Activated CD8-positive, alpha-beta memory T cell treated with anti-CD3 and anti-CD28 coated beads for 24 hours (primary cell): ENCODE measurements at places on chromosomes 11 and 22.

GRCh38 chr22:28736301-28737155 lies 5.1 kb downstream of the CHEK2 start:
- no peak for DNase-seq

DNA sequence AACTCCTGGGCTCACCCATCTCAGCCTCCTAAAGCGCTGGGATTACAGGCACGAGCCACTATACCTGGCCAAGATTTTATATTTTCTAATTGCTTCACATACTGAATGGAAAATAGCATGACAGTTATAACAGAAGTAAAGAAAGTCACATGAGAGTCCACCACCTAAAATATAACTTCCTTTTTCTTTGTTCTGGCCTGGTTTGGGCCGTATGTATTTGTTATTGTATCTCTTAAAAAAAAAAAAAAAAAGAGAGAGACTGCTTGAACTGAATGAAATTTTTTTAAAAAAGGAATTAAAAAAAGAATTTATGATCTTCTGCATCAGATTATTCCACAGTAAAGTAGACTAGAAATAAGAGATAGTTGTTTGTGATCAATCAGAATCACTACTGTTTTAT lies 86.0 kb upstream of the GRIK4 start:
- no peak for DNase-seq

- DNase-seq = no peak
These were observed 14.1 kb downstream of the SERPIND1 start for GRCh38 chr22:20787746-20788626.

DNA sequence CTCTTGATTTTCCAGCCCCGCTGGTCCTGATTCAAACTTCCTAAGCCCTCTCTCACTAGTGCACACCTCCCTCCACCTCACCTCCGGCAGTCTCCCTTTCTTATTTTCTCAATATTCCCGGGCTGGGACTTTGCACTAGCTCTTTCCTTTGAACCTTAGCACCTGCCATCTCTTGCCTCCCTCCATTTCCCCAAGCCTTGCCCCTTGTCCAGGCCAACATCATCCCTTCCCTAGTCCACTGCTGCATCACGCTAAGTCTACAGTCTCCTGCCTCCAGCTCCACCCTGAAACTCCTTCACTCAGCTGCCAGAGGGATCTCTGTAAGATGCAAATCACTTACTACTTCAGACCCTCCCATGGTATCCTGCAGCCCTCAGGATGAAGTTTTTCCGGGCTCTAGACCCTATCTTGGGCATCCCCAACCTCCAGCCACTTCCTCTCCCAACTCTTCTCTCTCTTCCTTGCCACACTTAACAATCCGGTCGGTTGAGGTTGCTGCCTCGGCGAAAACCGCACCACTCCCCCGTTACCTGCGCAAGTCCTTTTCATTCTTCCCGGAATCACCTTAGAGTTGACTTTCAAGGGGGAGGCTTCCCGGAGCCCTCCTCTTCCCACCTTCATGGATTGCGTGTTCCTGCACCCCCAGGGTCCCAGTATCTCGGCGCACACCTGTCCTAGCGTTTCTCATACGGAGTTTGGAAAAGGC lies 42.7 kb downstream of the NECTIN1 start:
- no peak for DNase-seq

DNA sequence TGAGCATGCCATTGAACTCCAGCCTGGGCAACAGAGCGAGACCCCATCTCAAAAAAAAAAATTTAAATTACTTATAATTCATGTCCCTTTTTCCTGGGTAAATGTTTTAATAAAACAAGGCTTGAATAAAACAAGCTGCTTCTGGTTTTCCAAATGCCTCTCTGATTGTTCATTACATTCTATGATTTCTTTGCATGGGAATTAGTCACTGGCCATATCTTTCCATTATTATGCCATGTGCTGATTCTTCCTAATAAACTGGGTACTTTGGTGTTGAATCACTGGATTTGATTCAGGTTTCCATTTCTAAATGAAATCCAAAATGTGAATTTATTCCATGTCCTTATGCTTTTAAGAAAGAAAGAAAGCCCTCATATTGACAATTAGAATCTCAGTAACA lies 42.6 kb downstream of the ZNF215 start:
- no peak for DNase-seq

DNA sequence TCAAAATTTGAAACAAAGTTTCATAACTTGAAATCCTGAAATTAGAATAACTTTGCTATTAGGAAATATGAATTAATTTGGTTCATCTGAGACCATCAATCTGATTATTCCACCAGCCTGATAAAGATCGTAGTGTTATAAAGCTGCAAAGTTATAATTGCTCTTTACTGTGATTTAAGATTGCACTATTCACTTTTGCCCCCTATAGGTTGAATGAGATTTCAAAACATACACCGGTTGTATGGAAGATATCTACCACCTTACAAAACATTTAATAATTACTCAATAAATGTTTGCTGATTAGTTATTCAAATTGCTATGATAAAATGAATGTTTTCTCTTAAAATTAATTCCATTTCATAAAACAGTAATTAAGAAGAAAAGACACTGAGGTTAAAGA lies 26.1 kb downstream of the APIP start:
- no peak for DNase-seq

- no peak for DNase-seq
These were observed 107.1 kb downstream of the GAB2 start for GRCh38 chr11:78310500-78310909.
